ENCODE measurements at places on chromosomes 13 and 19.
A peak's percentile ranks its signal among the peaks of the same experiment; 100 is the strongest.

DNA sequence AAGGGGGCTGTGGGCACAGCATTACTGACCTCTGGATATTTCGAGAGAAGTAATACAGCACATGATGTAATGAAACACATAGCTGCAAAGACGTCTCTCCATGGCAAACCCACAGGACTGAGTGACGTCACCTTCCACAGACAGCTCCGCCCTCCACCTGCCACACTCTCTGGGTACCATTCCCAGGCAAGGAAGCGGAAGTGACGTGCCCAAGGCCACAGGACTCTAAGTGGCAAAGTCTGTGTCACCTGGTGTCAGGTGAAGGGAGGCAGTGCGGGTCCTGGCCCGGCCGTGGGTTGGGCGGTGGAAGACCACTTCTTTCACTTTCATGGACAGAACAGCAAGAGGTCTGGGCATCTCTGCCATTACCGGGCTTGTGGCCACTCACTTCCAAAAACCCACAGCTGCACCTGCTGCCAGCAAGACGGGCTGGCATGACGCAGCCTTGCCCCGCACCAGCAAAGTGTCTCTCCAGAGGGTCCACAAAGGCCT lies 6.8 kb upstream of the ADPRHL1 start:
- no peak for DNase-seq

DNA sequence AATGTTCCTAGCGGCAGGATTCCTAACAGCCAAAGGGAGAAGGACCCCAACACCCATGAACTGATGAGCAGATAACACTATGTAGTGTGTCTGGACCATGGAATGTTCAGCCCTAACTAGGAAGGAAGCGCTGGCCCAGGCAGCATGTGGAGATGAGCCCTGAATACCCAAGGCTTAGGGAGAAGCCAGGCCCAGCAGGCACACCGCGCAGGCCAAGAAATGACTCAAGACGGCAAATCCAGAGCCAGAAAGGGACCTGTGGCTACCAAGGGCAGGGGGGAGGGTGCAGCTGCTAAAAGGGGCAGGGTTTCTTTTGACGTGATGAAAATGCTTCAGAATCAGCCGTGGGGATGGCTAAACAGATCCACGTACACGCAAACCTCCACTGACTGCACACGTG lies 20.7 kb upstream of the TINCR start:
- no peak for DNase-seq

GRCh38 chr13:33757713-33758112 lies 60.2 kb upstream of the RFC3 start:
- no peak for DNase-seq

GRCh38 chr19:43152214-43152613 lies 34.1 kb downstream of the PSG5 start:
- peak; percentile 86 for DNase-seq

GRCh38 chr13:74128156-74128767 lies 5.9 kb downstream of the KLF12 start:
- peak; percentile 16 for DNase-seq

DNA sequence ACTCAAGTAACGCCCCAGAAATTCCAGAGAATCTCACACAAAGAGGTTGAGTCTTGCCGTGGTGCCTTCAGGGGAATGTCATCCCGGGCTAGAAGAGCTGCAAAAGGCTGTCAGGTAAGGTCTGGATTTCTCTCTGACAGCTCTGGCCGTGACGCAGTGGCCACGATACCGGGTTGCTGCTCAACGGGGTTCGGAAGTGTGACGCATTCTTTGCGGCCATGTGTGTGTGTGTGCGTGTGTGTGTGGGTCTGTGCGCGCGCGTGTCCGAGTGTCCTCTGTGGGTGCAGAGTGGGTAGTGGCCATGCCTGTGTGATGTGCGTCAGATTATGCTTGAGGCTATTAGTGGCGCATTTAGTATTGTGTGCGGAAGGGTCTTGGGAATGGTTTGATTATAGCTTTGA lies 306 bp downstream of the ZNF540 start:
- peak; percentile 78 for DNase-seq

GRCh38 chr13:113075711-113076110 lies 29.9 kb upstream of the F7 start:
- no peak for DNase-seq

DNA sequence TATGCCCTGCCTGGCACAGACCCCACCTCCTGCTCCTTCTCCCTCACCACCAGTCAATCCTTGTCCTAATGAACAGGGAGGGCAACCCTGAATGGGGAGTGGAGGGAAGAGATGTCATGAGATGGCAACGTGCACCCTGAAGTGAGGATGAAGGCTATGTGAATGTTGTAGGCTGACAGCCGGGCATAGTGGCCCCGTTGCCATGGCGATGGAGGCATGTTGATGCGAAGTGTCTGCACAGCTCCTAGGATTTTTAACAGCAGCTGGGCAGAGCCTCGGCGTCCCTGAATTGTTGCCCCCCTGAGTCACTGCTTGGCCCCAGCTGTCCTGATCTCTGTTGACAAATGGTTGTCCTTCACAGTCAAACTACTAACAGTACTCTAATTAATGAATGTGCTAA lies 4.8 kb upstream of the ALOX5AP start:
- DNase-seq = no peak

DNA sequence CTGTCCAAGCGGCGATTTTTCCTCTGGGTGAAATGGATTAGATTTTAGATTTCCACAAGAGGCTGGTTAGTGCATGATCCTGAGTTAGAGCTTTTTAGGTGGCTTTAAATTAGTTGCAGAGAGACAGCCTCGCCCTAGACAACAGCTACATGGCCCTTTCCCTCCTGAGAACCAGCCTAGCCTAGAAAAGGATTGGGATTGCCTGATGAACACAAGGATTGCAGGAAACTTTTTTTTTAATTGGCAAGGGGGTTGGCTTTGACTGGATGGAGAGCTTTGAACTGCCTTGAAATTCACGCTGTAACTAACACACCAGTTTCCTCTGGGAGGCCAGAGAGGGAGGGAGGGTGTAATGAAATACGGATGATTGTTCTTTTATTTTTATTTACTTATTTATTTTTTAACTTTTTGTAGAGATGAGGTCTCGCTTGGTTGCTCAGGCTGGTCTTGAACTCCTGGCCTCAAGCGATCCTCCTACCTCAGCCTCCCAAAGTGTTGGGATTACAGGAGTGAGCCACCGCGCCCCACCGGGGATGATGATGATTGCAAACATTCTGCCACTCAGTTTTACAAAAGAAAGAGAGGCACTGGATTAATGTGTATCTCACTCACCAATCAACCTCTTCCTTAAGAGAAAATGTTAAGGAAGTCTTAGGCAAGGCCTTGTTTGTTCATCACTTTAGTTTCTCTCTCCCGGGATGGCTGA lies 1.9 kb downstream of the LDLR start:
- no peak for DNase-seq

DNA sequence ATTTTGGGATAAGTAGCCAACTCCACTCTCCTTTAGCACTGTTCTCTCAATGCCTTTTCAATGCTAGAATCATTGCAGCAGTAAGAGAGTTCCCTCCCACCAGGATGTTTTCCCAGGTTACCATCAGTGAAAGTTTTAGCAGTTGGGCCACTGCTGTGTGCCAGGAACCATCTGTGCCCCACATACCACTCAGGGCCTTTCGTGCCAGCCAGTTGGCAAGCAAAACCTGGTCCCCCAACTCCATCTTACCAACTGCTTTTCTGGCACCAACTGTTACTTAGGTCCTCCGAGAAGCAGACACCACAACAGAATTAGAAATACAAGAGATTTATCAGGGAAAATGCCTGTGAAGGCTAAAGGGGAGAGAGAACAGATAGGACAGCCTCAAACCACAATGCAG lies 533.4 kb upstream of the NBEA start:
- no peak for DNase-seq

- no peak for DNase-seq
These were observed 164.3 kb upstream of the PABPC3 start for GRCh38 chr13:24931450-24932251.

GRCh38 chr13:33244907-33245287 lies 40.7 kb downstream of the STARD13 start:
- peak; percentile 65 for DNase-seq

- no peak for DNase-seq
These were observed 170.7 kb upstream of the TSHZ3 start for GRCh38 chr19:31519908-31520307.

DNA sequence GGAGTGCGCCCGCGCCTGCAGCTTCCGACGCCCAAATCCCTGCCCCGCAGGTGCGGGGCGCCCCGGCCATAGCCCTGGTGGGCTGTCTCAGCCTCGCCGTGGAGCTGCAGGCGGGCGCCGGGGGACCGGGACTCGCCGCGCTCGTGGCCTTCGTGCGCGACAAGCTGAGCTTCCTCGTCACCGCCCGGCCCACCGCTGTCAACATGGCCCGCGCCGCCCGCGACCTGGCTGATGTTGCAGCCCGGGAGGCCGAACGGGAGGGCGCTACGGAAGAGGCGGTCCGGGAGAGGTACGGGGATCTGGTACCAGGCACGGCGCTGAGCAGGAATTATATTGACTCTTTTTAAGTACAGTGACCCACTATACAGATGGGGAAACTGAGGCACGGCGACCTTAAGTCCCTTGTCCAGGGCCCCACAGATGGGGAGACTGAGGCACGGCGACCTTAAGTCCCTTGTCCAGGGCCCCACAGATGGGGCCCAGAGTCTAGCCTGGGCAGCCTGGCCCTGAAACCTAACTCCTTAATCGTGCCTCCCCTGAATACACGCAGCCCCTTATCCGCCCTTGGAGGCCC lies 586 bp downstream of the MRI1 start:
- DNase-seq = no peak

- DNase-seq = peak; percentile 76
These were observed 2.6 kb downstream of the ADAT3 start for GRCh38 chr19:1907563-1908363.

- no peak for DNase-seq
These were observed 68.2 kb downstream of the OXGR1 start for GRCh38 chr13:96925916-96926628.

GRCh38 chr13:84997858-84998257 lies 801.4 kb downstream of the SLITRK6 start:
- DNase-seq = no peak

DNA sequence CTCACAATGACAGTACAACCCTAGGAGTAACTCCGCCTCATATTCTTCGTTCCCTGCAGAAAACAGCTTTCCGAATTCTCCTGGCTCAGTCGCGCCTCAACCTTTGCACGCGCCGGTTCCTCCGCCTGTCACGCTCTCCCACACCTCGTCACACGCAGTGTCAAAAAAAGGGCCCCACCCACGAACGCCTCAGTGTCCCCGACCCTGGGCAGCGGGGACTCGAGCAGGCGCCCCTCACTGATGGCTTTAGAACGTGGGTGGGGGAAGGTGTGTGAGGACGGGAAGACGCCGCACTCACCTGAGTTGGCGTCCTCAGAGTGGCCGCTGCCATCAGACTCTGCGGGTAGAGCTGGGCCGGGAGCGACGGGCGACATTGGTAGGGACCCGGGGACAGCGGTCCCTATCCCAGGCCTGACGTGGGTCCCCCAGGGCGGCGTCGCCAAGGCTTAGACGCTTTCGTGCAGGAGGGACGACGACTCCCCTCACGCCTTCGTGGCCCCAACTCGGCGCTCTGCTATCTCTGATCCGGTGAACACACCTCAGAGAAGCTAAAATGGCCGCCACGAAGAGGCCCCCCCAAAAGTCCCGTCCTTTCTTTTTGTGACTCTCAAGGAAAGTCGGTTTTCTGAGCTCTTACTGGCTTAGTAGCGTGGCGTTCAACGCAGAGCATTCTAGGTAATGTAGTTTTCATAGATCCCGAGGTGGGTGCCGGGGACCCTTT lies at the start of gene ZNF154:
Gene ZNF154 (minus strand): TSS at position 564 of the 721 bp plus-strand sequence. CDS start 233 bp downstream, at position 331.
- DNase-seq = peak; percentile 55

DNA sequence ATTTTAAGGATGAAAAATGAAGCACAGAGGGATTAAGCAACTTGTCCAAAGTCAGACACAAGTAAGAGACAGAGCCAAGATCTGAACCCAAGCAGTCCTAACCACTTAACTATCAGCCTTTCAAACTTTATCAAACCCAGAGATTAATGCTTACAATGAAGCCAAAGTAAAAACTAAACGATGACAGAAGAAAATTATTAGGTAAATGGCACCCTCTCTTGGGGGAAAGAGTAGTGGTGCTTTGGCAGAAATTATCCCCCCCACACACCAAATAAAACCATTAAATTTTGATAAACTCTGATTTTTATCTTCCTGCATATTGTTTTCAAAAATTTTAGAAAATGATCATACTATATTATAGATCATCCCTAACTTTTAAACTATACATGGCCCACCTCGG lies 329.2 kb downstream of the SLC7A1 start:
- no peak for DNase-seq

DNA sequence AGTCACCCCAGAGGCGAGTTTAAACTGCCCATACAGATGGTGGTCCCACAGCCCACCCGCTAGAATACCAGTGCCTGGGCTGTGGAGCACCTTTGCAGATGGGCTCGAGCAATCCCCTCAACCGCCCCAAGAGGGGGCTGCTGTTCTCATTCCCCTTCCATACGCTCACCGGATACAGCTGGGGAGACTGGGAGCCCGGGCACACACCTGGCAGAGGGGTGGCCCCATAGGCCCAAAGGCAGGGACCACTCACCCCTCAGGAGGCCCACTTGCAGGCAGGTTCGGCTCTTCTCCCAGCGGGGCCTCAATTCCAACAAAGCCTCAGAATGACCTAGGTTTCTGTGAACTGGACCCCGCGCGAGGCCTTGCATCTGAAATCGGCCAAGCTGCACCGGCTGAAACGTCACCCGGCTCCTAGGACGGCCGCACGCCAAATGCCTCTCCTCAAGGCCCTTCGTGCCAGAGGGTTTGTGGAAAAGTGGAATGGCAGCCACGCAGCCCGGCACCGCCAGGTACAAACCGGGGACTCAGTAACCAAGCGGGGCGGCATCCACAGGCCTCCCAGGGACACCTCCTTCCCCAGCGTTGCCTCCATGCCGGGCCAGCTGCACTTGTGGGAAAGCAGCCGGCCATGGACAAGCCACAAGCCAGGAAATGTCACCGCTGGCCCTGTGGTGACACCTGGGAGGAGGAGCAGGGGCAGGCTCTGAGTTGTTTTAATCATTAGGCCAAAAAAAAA lies 18.7 kb downstream of the MLLT1 start:
- peak; percentile 35 for DNase-seq

GRCh38 chr13:64877176-64877575 lies 2353.0 kb downstream of the PCDH9 start:
- no peak for DNase-seq

GRCh38 chr19:10797541-10798256 lies 38.3 kb downstream of the TMED1 start:
- DNase-seq = no peak

- no peak for DNase-seq
These were observed 6.4 kb downstream of the ARHGAP35 start for GRCh38 chr19:46867170-46867569.

DNA sequence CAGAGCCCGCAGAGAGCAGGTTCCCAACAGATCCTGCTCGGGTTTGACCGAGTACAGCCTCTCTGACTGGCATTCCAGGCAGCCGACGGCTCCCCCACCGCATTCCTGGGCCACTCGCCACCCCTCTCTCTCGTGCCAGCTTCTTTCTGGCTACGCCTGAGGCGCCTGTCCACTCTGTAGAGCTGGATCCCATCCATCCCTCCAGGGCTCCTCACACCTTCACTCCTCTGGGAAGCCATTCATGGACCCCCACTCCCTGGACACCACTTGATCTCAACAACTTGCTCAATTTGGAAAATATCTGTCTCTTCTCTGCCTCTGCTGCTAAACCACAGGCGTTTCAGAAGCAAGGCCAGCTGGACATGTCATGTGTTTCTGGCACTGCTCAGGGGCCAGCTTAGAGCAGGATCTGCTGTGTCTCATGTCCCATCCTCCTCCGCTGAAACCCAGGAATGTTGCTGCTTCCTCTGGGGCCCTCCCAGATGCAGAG lies 30.6 kb upstream of the ATP1A3 start:
- no peak for DNase-seq

GRCh38 chr13:66071608-66072007 lies 1158.5 kb downstream of the PCDH9 start:
- no peak for DNase-seq
